ENCODE measurements at places on chromosomes 1 and 21.

DNA sequence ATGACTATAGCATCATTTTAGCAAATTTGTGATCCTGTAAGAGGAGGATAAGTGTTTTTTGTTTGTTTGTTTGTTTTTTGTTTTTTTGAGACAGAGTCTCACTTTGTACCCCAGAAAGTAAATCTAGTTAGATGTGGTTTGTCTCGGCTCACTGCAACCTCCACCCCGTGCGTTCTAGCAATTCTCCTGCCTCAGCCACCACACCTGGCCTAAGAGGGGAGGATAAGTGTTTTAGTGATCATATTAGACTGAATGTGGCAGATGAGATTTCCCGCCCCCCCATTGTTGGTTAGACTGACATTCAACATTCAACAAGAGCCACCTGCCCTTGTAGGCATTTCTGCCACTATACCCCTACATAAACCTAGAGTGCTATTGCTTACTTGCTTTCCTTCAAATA, 98.5 kb downstream of the OSBPL9 start:
- no peak for DNase-seq

- DNase-seq, result no peak
These were observed 313.9 kb downstream of the BARHL2 start for GRCh38 chr1:90402893-90403849.

- no peak for DNase-seq
These were observed 28.2 kb upstream of the PRDX6 start for GRCh38 chr1:173448945-173449344.

DNA sequence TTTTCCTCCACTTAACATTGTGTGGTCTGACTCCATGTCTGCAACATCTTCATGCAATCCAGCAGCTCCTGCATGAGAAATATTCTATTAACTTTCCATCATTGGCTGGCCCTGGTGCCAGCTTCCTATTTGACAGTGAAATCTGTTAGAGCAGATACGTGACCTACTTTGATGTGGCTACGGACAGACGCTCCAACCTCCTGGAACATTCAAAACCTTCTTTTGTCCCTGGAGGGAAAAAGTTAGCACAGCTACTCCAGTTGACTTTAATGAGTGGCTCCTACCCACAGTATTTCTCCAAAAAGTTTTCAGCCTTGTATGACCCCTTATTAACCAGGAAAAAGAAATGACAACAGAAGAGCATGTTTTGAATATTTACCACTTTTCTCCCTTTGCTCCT, 22.0 kb downstream of the PRAMEF20 start:
- no peak for DNase-seq

DNA sequence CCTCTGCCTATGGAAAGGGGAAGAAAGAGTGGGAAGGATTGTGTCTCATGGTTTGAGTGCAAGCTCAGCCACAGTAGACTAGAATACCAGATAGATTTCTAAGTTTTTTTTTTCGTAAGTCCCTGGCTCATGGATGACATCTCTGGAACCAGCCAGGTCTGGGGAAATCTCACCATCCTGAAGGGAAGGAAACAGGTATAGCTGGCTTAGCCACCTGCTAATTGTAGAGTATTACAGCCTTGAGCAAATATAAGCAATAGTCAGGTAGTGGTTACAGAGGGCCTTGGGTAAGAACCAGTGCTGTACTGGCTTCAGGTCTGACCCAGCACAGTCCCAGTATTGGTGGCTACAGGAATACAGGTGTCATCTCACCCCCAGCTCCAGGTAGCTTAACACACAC, 500.9 kb upstream of the PRMT6 start:
- DNase-seq, result no peak

DNA sequence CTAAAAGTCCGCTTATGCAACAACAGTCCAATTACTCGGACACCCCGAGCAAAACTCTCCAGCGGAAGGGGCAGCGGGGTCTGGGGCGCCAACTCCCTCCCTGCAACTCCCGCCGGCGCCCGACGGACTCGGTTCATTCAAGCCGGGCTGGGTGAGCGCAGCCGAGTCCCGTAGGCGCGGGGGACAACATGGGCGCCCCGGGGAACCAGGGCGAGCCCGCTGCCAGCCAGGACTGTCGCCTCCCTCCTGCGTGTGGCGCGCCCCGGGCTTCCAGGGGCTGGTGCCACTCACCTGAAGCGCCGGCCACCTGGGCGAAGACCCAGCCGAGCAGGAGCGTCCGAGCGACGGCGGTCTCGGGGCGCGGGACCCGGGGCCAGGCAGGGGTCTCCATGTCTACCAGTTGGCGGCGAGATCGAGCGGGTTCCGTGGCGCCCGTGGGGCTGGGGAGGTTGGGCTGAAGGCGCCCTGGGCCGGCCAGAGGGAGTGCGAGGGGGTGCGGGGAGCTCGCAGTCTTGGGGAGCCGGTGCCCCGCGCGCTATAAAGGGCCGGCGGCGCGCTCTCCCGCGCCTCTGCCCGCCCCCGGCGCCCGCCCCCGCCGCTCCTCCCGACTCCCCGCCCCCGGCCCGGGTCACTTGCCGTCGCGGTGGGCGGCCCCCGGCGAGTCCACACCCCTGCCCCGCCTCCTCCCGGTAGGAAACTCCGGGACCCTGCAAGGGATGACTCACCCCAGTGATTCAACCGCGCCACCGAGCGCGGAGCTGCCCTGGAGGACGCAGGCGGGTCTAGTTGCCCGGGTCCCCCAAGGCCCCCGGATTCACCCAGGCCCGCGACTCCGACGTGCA, at the start of gene F3:
F3 (minus strand) TSS at position 514 of the 842 bp plus-strand sequence; CDS start at position 391, 123 bp downstream.
- DNase-seq, result peak; percentile 29

DNA sequence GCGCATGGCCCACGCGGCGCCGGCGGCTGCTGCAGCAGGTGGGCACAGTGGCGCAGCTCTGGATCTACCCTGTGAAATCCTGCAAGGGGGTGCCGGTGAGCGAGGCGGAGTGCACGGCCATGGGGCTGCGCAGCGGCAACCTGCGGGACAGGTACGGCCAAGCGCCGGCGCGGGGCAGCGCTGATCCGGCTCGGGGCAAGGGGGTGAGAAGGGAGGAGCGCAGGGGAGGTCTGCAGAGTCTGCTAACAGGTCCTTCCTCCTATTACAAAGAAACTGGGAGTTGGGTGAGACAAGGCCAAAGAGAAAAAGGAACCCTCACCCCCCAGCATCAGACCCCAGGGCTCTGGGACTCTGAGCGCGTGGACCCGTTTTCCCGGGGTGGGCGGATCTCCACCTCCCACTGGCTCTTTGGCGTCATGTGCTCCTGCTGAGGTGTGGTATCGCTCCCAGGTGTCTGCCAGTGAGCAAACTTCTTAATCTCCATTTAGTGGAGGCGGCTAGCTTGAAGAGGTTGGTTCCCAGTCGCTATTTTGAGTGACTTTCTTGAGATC, 431 bp downstream of the MTARC1 start:
- DNase-seq, result no peak

DNA sequence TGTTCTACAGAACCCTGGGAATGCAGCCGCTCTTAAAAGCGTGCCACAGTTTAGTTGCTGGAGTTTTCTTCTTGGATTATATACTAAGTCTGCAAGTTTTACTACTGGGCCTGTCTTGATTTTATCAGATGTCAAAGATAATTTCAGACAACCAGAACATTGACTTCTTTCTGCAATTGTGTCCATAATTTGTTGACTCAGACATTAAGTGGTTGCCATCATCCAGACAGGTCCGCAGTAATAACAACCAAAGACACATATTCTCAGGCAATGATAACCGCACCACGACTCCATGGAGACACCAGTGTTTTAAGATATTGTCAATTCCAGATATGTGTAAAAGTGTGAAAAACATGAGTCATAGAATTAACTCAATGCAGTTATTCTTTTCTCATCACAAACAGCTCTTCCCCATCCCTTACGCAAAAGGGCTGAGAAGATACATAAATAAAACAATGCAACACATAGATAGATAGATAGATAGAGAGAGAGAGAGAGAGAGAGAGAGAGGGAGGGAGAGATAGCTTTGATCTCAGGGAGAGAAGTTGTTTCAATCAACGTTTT, 90.4 kb upstream of the FMN2 start:
- DNase-seq, result no peak

DNA sequence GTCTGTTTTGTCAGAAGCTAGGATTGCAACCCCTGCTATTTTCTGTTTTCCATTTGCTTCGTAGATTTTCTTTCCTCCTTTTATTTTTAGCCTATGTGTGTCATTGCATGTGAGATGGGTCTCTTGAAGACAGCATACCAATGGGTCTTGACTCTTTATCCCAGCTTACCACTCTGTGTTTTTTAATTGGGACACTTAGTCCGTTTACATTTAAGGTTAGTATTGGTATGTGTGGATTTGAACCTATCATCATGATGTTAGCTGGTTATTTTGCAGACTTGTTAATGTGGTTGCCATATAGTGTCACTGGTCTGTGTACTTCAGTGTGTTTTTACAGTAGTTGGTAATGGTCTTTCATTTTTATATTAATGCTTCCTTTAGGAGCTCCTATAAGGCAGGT, 141.5 kb downstream of the DNAH14 start:
- DNase-seq, result no peak
